ENCODE measurements at places on chromosomes 2 and 18.

DNA sequence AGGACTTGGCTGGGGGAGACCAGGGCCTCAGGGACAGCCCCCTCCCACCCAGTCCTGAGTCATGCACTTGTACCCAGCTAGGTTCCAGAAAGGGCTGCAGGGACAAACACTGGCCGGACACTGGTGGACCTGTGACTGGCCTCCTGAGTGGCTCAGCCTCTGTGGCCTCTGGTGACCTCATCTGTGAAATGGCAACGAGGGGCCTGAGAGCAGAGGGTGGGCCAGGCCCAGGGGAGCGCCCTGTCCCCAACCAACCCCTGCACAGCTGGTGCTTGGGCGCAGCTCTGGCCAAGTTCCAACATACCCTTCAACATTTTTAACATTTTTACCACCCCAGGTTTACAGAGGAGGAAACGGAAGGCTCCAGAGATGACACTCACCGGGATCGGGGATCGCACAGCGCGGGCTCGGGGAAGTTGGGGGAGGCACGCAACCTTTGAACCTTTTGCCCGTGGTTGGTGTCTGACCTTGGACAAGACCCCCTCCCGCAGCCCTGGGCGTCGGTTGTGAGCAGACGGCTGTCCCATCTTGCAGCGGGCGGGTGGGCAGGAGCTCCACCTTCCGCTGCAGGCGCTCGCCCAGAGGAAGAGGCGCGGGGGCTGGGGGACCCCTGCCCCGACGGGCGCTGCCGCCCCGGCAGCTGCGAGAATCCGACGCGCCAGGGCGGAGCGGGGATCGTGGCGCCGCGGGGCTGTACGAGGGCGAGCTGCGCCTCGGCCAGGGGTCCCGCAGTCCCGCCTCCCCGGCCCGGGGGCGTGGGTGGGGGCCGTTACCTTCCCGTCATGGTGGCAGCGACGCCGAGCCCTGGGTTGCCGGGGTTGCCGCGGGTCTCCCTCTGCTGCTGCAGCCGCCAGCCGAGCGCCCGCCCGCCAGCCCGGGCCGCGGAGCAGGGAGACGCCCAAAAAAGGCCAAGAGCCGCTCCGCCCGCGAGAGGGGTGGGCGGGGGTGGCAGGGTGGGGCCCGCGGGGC is 805 bp downstream of the LIMS2 start:
- DNase-seq: no peak

DNA sequence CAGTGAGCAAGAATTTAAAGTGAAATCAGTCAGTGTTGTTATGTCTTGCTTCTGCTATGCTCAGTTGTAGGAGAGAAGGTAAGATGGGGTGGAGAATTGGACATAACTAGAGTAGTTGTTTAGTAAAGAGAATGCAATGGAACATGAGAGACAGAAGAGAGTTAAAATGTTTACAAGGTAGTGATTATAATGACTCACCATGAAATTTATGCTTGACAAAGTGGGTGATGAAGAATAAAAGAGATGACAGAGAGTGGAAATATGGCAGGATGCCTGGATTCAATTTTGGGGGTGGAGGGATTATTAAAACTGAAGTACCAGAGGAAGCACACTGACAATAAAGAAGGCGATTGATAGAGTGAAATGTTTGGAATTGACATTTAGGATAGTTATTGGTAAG is 10.6 kb downstream of the SCG2 start:
- no peak for DNase-seq

GRCh38 chr2:158826965-158827364 is 31.8 kb downstream of the DAPL1 start:
- no peak for DNase-seq

DNA sequence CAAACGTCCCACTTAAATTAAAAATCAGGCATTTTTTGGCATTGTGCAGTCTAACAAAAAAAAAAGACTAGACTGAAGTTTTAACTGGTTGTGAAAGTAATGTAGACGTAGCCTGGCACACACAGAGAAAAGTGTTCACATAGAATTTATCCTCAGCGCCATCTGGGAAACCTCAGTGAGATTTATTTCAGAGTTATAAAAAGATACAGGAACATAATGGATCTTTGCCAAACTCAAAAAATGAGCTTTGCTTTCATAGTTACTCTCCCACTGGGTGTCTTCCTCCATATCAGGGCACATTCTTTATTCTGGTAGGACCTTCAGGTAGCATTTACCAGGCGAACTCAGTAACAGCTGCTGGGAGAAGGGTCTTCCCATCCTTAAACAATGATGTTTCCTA is 532.4 kb upstream of the SALL3 start:
- DNase-seq: no peak

DNA sequence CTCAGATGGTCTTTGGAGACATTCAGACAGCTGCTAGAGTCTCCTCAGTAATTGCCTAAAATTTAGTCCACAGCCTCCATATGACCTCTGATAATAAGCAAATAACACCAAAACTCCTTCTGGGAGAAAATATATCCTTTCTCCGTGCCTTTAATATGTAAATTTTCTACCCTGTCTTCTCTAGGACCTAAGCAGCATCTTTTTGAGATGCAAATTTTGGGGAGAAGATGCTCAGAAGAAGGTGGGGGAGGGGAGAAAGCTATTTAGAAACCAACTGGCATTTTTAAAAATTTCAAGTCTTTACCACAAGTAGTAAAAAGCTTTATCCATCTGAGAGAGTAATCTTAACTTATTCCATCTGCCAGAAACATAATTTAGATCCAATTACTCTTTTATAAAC is 120.4 kb upstream of the MSH6 start:
- no peak for DNase-seq

- DNase-seq: no peak
Measured at GRCh38 chr2:85921659-85922058, 32.9 kb upstream of the ST3GAL5 start.

GRCh38 chr18:28167835-28168349 is 9.0 kb downstream of the CDH2 start:
- no peak for DNase-seq

All from GF-D8 (cell line).